ENCODE measurements at places on chromosomes 5 and 9.

DNA sequence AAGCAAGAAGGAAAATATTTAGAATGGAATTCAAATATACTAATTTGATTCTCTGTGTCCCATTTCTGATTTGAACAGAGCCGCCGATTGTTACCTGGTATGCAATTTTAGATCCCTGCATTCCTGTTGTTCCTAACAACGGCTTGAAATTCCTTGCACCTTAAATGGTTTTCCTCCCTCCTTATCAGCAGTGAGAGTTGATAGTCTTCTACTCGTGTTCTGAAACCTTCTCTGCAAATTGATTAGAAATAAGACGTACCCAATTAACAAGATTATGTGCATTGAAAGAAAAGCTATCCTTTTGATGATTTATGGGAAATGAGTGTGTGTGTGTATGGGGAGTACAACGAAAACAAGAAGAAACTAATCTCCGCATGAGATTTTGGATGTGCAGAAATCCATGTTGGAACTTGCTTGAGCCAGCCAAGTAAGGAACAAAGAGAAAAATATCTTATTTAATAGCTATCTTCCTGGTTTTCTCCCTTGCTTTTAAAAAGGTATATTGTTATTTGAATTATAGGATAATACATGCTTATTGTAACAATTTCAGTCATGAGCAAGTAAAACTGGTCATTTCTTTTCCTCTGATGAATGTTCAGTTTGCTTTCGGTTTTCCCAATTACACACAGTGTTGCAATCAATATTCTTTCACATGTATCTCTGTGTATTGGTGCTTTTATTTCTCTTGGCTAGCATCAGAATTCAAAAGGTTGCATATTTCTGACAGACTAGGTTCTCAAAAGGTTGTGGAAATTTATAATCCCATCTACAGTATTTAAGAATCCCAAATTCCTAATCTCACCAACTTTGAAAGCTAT, 211.1 kb upstream of the ACTBL2 start:
- no peak for DNase-seq

GRCh38 chr5:105544300-105544699, 1981.7 kb upstream of the NUDT12 start:
- DNase-seq: no peak

DNA sequence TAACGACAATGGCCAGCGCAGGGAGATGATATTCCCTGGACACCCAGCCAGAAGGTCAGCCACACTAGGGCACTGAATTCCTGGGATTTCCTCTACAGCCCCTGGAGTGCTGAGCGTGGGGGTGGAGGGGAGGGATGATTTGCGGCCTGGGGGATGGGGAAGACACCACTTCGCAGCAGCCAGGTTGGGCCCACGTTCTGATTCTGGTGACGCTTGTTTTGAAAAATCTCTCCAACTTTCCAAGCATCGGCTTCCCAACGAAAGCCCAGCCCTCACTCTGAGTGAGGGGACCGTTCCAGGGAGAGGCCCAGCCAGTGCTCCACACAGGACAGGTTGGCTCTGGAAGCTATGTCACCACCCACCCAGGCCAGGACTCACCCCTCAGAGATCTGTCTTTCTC, 5.4 kb downstream of the GFPT2 start:
- no peak for DNase-seq

- no peak for DNase-seq
Measured at GRCh38 chr5:54837093-54837492, 148.3 kb downstream of the ESM1 start.

- DNase-seq: no peak
Measured at GRCh38 chr9:81558091-81558830, 131.1 kb downstream of the TLE1 start.

- DNase-seq: no peak
Measured at GRCh38 chr5:58088941-58089340, 370.9 kb downstream of the PLK2 start.

DNA sequence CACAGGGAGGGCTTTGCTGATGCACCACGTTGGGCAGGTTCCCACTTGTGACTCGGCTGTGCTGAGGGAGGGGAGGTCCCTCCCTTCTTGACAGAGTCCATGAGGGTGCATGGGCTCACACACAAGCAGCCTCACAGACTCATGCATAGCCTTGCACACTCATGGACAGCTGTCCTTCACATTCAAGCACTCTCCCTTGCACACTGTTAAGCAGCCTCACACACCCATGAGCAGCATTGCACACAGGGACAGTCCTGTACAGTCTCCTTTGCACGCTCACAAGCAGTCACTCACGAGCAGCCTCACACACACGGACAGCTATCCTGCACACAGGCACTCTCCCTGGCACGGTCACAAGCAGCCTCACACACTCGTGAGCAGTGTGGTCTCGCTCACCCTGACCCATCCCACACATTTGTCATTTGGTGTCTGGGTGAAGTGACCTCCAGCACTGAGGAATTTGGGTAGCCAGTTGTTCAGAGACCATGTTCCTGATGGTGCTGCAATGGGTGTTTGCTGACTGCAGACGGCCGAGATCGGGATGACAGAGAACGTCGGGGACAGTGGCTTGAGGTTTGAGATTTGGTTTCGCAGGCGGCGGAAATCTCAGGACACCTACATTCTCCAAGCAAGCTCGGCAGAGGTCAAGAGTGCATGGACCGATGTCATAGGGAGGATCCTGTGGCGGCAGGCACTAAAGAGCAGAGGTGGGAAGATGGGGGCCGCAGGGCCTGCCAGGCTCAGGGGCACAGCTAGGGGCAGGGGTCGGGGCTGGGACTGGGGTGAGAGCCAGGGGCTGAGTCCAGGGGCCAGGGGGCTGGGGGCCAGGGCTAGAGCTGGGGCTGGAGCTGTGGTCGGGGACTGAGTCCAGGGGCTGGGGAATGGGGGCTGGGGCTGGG, 17.7 kb upstream of the LRRC14B start:
- DNase-seq: no peak

DNA sequence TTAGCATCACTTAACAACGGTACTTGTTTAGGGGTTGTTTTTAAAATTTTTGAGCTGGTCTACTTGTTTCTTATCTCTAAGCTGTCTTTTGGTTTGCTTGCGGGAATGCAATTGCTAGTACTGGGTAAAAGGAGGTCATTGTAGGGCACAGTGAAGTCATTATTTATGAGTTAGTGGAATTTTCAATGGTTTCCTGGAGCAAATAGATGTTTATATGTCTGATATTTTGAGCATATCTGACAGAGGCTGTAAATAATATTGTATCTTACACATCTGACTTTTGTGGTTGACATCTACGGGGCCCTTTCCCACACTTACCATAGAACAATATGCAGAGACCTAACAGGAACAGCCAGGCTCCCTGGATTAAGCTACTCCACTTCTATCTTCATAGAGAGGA, 90.4 kb upstream of the IL6ST start:
- no peak for DNase-seq

DNA sequence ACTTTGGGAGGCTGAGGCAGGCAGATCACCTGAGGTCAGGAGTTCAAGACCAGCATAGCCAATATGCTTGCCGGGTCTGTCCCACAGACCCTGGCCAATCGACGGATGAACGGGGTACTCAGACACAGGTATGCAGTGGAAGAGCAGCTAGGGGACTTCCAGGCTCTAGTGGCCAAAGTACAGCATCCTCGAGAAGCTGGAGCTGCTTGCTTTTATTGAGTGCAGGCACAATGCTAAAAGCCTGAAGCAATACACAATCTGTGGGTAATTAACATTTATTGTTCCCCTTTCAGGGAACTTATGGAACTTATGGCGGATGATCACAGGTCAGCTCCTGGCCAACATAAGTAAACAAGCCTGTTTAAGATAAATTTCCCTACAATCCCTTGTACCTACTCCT, 32.8 kb upstream of the SEMA4D start:
- DNase-seq: no peak

DNA sequence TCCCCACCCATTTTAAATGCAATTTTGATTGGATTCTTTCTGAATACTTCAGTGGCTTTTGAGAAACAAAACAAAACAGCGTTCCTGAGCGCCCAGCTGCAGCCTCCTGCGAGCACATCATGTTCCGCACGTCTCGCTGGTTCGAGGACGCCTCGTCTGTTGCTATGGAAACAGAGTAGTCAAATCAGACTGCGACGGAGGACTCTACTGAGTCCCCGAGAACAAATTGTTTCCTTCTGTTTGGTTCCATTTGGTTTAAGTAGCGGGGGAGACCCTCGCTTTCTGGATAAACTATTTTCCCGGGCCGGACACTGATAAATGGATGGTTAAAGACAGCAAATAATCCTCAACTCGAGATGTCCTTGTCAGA, 69.0 kb downstream of the SLC28A3 start:
- DNase-seq: peak; percentile 56

DNA sequence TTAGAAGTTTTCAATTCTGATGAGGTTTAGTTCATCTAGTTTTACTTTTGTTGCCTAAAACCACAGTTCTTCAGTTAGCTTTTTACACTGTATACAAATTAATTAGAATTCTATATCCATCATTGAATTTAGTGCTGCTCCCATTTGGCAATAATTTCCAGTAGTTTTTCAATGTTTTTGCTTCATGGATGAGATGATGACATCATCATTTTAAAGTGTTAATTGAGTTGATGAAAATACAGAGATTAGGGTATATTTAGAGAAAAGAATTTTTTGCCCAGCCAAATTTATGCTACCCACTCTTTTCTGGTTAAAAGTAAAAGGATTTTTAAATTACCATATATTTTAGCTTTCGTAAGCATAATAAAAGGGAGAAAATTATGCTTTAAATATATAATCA, 323.8 kb downstream of the TMEM167A start:
- DNase-seq: no peak

GRCh38 chr5:119366540-119366881, 10.7 kb downstream of the TNFAIP8 start:
- no peak for DNase-seq

DNA sequence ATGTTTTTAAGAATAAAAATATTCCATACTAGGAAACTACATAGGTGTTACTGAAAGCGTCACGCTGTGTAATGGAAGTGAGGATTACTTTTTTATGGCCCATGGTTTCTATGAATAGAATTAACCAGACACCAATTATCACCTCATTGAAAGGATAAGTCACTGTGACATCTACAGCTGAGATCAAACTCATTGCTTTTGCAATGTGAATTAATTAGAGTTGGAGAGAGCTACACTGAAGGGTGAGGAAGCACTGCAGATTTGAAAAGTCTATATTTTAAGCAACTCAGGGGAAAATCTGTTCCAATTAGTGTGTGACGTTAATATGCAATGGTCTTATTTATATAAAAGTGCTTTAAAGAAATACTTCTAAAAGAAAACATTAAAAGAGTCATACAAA, 1300.1 kb upstream of the DMAC1 start:
- no peak for DNase-seq

DNA sequence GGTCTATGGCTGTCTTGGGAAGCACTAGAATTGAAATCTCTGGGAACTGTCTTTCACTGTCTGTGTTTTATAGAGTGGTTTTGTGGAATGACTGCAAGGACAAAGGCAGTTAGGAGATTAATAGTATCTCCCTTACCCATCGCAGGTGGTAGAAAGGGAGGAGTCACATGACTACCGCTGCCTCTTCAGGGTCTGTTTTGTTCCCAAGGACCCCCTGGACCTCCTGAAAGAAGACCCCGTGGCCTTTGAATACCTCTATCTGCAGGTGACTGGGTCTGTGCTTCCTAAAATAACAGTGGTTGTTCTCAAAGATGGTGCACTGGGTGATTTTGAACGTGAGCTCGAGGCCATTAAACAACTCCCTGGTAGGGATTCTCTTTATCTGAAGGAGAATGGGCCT, 22.8 kb upstream of the TRMT10B start:
- no peak for DNase-seq

DNA sequence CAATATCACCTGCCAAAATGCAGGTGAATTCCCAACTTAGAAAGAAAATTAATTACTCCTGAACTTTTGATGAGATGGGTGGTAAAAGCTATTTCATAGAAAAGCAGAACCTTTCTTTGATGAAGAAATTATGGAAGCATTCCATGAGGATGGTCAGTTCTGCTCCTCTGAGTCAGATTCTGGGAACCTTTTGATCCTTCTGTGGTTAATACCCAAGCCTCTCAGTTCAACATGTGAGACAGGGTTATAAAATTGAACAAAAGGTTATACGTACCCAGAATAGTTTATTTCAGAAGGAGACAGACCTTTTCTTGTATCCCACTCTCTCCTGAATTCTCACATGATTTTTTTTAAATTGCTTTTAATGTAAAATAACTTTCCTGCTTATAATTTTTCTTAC, 767.6 kb upstream of the ADAMTS16 start:
- no peak for DNase-seq

GRCh38 chr9:21558615-21559401, 76.7 kb upstream of the IFNE start:
- DNase-seq: no peak

GRCh38 chr5:94376672-94377345, 241.6 kb downstream of the KIAA0825 start:
- DNase-seq: peak; percentile 71

- no peak for DNase-seq
Measured at GRCh38 chr5:92662741-92663140, 918.3 kb downstream of the NR2F1-AS1 start.

DNA sequence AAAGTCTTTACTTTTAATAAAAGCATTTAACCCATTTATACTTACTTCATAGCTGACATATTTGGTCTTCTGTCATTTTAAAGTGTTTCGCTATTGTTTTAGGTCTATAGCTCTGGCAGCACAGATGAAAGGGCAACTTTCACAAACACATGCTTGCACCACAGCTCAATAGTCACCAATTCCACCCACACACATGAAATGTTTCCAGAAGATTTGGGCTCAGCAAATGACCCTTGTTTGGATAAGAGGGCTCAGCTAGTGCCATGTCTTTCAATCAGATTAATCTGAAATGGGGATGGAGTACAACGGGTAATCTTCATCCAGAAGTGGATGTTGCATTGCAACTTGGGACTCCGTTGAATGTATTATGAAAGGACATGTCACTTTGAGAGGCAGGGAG, 176.0 kb downstream of the FGF18 start:
- no peak for DNase-seq

- DNase-seq: no peak
Measured at GRCh38 chr5:39415201-39415600, 9.6 kb downstream of the DAB2 start.

DNA sequence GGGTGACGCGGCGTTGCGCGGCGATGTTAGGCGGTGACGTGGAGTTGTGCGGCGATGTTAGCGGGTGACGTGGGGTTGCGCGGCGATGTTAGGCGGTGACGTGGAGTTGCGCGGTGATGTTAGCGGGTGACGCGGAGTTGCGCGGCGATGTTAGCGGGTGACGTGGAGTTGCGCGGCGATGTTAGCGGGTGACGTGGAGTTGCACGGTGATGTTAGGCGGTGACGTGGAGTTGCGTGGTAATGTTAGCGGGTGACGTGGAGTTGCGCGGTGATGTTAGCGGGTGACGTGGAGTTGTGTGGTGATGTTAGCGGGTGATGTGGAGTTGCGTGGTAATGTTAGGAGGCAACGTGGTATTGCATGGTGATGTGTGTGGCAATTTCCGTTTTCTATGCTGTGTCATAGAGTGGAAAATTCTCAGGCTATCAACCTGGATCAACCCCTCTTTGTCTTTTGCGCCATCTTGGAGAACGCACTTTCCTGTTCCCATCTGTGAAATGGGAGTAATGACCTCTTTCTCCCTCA, 76.0 kb downstream of the ANKRD33B start:
- no peak for DNase-seq

DNA sequence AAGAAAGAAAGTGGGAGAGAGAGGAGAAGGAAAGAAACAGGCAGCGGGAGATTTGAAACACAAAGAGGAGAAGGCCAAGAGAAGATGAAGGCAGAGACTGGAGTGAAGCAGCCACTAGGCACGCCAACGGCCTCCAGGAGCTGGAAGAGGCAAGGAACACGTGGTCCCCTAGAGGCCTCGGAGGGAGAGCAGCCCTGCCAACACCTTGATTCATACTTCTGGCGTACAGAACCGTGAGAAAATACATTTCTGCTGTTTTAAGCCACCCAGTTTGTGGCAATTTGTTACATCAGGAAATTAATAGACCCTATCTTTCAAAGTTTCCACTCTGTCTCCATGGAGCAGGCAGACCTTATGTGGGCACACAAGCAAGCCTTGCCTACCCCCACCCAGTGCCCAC, 133.4 kb downstream of the ACTL7B start:
- no peak for DNase-seq

Data from DMS153 (cell line).